NCI-H774 (cell line): ENCODE measurements at places on chromosomes 3 and 15.

DNA sequence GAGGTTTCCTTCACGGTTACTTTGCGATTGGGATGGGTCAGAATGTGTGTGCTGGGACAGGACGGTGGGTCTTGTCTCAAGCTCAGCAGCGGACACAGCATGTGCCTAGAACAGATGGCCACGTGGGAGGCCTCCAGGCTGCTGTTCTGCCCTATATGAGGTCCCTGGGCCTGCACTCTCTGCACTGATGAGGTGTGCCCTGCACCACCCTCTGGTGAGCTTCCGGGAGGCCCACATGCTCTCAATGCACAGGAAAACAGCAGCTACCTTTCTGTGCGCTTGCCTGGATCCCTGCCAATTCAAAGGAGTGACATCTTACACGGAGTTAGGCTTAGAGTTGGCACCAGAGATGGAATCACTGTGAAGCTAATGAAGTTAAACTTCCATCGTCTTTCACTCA lies 59.8 kb downstream of the BOC start:
- DNase-seq = peak; percentile 48

GRCh38 chr3:60514866-60515265 lies 736.4 kb downstream of the FHIT start:
- DNase-seq = no peak

- DNase-seq = no peak
Observed at GRCh38 chr15:58795825-58796224, 24.7 kb downstream of the MINDY2 start.

DNA sequence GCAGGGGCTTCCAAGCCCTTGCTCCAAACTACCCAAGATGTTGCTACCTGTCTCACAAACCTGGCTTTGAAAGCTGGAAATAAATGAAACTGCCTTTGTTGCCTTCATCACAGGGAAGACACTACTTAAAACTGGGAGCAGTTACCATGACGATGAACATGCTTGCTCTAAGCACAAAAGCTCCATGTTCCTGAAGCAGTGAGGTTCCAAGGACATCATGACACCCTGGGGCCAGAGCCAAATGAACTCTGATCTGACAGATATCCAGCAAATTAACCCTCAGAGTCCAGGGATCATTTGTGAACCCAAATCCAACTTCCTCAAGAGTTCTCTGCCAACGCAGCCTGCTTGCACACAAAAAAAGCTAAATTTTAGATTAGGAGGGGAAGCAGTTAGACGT lies 10.7 kb downstream of the TRAIP start:
- no peak for DNase-seq

- DNase-seq = no peak
Observed at GRCh38 chr15:39918688-39919385, 1.2 kb downstream of the GPR176 start.

DNA sequence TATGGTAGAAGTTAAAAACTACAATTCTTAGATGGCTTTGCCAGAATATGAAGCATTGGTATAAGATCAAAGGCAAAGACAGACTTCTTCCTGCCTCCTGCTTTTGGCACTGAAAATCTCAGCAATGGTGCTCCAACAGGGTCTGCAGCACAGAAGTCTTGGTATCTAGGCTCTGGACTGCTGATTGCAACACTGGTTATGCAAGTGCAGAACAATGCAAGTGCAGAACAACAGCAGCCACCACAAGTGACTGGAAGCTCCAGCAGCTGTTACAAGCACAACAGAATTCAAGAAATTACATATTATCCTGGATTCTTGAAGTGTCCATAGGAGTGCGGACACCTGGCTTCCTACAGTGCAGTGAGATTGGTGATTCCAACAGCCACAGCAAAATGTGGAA lies 33.7 kb downstream of the ZBTB20 start:
- DNase-seq = no peak

DNA sequence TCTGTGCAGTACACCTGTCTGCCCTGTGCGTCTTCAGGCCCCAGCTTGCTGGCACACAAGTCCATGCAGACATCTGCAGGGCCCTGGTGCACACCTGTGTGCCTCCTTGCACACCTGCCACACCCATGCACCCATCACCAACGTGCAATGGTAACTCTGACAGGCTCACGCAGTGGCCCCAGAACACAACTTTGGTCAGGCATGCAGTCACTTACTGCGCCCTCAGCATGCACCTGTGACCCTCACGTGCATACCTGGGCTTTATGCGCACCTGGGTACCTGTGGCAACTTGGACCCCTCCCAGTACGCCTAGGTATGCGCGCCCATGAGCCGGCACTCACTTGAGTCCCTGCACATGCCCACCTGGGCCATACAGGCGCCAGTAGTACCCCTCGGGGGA lies 1.7 kb downstream of the PLXND1 start:
- DNase-seq = no peak

DNA sequence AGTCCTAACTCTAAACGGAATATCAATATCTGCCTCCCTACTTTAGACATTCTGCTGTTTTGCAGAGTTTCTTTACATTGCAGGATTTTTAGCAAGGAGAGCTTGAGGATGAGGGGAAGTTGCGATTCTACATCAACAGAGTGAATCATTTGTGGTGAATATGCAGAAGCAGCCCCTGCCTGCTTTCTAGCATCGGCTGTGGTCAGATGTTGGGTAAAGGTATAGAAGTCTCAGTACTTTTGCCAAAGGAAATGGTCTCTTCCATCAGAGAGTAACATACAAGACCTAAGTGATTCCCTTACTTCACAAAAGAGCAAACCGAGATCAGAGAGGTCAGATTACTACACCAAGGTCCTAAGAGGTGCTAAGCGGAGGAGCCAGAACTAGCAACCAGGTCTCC lies 15.2 kb downstream of the ST3GAL6 start:
- no peak for DNase-seq

DNA sequence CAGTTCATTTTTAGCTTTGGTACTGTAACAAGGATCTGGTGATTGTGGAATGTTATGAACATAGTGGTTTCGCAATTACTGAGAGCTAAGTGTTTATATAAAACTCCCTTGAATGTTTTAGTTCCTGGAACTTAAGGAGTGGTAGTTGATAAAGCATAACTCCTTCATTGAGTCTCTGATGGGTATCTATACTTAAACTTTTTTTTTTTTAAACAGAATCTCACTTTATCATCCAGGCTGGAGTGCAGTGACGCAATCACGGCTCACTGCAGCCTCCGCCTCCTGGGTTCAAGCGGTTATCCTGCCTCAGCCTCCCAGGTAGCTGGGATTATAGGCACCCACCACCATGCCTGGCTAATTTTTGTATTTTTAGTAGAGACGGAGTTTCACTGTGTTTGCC lies 11.3 kb downstream of the PRKCI start:
- no peak for DNase-seq

DNA sequence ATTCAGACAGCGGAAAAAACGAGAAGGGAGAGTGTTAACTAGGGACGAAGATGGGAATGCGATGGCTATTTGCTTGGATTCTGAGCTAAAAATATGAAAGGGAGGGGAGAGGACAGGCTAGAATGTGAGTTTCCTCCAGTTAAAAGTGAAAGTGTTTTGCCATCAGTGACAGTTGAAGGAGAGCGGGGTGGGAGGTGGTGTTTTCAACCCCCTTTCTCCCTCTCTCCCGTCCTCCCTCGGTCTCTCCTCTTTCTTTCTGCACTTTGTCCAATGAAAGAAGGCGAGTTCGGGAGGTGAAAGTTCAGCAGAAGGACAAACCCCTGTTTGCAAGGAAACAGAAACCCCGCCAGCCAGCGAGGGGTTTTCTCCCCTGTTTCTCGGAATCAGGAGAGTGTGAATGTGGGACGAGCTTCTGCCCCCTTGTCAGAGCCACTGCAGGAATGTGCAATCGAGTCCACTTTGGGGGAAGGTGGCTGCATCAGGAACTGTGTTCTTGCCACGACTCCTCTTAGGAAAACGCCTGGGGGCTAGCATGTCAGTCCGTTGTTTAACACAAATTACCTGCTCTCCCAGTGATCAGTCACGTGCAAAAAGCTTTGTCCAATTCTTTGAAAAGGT lies 975 bp upstream of the FOXP1 start:
- DNase-seq = no peak

DNA sequence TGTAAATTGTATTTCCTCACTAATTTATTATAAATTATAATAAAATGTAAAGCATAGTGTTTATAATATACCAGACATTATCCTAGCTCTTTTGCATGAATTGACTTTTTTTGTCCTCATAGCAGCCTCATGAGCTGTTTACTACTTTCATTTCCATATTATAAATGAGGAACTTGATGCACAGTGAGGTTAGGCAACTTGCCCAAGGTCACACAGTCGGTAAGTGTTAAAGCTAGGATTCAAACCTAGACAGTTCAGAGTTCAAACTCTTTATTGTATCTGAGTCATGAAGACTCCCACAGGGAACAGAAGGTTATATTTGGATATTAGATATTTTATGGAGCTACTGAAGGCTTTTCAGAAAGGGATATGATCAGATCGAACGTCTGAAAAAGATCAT lies 322.2 kb upstream of the SATB1 start:
- DNase-seq = no peak

DNA sequence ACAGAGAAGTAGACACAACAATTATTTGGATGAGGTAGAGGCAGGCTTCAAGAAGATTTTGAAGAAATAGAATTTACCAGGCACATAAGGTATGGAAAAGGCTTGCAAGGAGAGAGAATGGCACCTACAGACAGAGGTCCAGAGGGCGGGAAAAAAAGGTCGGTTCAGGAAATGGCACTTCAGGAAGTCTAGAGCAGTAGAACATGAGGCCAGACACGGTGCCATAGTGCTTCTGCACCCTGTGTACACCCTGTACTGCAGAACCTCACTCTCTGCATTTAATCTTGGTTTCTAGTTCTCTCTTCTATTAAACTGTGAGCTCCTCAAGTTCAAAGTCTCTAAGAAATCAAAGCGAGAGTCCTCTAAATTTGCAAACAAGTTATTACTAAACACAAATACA lies 113.4 kb upstream of the C2CD4B start:
- DNase-seq = no peak

- DNase-seq = no peak
Observed at GRCh38 chr15:57591237-57591821, 375 bp upstream of the MYZAP start.

DNA sequence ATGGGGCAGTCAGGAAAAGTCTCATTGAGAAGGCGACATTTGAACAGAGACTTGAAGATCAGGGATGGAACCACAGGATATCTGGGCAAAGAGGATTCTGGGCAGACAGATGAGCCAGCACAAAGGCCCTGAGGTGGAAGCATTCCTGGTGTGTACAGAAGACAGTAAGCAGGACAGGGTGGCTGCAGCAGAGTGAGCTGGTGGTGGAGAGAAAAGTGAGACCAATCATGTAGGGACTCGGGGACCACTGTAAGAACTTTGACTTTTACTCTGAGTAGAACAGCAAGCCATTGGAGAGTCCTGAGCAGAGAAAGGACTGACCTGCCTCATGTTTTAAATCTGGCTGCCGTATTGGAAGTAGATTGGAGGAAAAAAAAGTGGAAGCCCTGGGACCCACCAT lies 29.9 kb upstream of the LRRFIP2 start:
- no peak for DNase-seq

GRCh38 chr3:135149707-135150681 lies 354.9 kb downstream of the EPHB1 start:
- DNase-seq = no peak

DNA sequence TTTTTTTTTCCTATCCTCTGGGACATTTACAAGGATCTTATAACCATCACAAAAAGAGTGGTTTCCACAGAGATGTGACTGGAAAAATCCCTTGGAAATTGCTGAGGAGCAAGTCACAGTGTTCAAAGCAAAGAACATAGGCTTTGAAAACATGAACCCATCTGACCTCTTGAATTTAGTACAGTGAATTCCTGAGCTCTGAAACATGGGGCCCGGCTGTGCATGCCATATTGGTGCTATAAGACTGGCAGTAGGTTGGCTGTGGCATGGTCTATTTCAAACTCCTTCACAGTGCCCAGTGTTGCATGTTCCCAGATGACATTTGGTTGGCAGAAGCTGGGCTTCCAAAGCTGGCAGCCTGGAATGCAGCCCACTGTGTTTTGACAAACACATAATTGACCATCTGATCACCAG lies 202.2 kb downstream of the TIGIT start:
- no peak for DNase-seq

DNA sequence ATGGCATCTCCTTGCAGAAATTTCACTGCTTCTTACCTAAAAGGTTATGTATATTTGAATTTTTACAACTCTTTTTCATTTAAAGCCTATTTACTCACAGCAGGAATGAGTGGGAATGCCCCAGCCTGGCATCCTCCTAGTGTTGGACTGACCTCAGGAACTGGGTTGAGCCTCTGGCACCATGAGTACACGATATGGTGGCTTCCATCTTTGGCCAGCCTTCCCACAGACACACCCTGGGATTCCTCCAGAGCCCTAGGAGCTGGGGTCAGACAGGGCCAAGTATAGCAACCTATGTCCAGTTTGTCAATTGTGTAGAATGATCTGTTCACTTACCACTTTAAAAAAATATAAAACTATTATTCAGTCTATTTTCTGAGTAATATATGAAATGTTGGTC lies 57.2 kb upstream of the HEG1 start:
- no peak for DNase-seq

DNA sequence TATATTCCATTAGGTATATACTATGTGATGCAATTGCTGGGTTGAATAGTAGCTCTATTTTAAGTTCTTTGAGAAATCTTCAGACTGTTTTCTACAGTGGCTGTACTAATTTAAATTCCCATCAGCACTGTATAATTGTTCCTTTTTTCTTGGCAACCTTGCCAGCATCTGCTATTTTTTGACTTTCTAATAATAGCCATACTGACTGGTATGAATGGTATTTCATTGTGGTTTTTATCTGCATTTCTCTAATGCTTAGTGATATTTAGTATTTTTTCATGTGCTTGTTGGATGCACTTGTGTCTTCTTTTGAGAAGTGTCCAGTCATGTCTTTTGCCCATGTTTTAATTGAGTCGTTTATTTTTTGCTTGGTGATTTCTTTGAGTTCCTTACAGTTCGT lies 145.1 kb upstream of the PLSCR5 start:
- DNase-seq = no peak

DNA sequence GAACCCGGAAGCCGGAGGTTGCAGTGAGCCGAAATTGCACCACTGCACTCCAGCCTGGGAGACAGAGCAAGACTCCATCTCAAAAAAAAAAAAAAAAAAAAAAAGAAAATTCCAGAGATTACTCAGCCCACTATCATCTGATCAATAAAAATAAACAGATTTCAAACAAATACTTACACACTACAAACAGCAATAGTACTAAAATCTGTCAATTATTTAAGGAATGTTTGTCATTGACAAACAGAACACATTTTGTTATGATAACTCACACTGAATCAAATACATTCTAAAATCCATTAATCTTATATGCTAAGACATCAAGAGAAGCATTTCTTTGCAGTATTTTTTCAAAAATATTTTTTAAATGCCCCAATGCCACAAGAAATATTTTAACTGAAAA lies 7.6 kb downstream of the MYO9A start:
- no peak for DNase-seq

- no peak for DNase-seq
Observed at GRCh38 chr3:192655628-192656027, 71.7 kb downstream of the FGF12 start.

- DNase-seq = no peak
Observed at GRCh38 chr3:37139567-37140052, 34.8 kb downstream of the LRRFIP2 start.

- no peak for DNase-seq
Observed at GRCh38 chr3:124776856-124777255, 46.6 kb downstream of the UMPS start.
